ENCODE measurements at places on chromosomes 12 and 14. TPM values are rescaled to one million over a fixed set of nuclear protein-coding genes. Genes with fewer than 3 reads are reported as not detected.

DNA sequence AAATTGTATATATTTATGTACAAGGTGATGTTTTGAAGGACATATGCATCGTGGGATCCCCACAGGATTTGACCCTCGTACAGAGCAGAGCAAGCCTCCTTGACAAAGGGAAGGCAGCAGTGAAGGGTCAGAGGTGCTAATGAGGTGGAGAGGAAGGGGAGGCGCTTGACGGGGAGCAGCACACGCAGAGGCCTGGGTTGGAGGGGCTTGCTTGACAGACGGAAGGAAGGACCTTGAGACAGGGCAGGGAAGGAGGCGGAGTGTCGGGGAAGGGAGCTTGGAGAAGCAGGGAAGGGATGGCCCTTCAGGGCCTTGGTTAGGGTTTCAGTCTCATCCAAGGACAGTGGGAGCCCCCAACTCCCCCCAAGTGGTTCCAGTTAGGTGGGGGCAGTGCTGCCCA is 52.6 kb downstream of the ZNF664 start:
- no peaks in the 10 kb centered on the region for H3K27me3 ChIP-seq
- no peak for DNase-seq
- peaks cover 4% of the 10 kb centered on the region for H3K4me1 ChIP-seq
- H3K4me3 ChIP-seq, result no peak overlapping the region
- H3K27ac ChIP-seq, result no peak overlapping the region
- H3K36me3 ChIP-seq, result no peaks in the 10 kb centered on the region

DNA sequence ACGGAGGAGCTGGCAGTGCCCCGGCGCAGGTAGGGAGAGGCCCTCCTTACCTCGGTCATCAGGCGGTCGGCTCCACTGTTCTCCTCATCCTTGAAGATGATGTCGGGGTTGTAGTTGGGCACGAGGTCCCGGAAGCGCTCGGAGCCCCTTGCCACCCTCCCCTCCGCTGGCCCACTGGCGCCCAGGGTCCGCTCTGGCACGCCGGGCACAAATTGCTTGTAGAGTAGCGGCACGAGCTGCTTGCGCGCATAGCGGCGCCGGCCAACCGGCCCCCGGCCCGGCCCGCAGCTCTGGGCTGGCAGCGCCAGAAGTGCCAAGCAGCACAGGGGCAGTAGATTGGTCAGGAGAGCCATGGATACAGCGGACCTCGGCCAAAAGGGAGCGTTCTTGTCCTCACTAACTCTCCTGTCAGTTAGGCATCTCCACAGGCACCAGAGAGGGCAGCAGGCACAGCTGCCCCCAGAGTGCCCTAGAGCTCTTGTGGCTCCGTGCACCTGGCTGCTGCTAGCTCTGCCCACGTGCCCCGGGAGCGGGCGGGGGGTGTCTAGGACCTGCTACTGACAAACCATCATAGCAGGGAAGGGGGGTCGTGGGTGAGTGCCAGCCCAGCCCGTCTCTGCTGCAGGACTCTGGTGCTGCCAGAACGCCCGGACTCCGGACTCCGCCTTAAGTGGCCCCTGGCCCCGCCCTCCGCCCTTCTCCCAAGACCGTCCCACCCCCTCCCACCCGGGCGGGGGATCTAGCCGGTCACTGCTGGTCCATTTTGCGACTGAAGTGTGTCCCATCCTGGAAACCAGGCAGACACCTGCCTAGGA is at the start of gene DHH:
Gene DHH (minus strand): TSS at position 642 of the 815 bp plus-strand sequence. CDS start 289 bp downstream, at position 353.
- H3K4me1 ChIP-seq, result peaks cover 50% of the 10 kb centered on the region
- H3K27ac ChIP-seq, result no peak within 1 kb of the TSS
- no peak for DNase-seq

DNA sequence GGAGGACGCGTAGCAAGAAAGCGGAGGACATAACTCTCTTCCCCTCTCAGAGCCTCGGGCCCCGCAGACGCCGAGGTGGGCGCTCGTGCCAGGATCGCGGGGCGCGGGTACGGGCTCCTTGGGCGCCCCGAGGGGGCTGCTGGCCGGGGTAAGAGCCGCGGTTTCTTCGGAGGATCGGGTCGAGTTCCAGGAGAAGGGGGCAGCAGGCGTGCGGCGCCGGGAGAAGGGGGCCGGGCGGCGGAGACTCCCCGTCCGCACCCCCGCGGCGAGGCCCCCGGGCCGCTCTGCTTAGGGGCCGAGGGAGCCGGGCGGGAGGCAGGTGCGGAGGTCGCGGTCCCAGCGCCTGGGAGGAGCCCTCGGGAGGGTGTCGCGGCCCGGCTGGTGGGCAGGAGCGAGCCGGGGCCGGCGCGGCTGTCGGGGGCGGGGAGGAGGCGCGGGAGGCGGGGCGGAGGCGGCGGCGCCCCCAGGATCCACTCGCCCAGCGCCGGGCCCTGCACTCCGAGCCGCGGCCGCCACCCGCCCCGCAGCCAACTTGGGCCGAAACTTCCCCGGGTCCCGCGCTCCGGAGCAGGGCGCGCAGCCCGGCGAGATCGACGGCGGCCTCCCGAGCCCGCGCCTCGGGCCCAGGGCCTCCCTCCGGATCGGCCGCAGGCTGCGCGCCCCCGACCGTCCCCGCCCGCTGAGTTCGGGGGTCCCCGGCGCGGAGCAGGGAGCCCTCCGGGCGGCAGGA is 64.4 kb downstream of the FBXL14 start:
- DNase-seq, result no peak
- H3K4me1 ChIP-seq, result peaks cover 14% of the 10 kb centered on the region
- peak overlapping the region; percentile 72 for H3K4me3 ChIP-seq
- peaks cover 11% of the 10 kb centered on the region for H3K27me3 ChIP-seq

DNA sequence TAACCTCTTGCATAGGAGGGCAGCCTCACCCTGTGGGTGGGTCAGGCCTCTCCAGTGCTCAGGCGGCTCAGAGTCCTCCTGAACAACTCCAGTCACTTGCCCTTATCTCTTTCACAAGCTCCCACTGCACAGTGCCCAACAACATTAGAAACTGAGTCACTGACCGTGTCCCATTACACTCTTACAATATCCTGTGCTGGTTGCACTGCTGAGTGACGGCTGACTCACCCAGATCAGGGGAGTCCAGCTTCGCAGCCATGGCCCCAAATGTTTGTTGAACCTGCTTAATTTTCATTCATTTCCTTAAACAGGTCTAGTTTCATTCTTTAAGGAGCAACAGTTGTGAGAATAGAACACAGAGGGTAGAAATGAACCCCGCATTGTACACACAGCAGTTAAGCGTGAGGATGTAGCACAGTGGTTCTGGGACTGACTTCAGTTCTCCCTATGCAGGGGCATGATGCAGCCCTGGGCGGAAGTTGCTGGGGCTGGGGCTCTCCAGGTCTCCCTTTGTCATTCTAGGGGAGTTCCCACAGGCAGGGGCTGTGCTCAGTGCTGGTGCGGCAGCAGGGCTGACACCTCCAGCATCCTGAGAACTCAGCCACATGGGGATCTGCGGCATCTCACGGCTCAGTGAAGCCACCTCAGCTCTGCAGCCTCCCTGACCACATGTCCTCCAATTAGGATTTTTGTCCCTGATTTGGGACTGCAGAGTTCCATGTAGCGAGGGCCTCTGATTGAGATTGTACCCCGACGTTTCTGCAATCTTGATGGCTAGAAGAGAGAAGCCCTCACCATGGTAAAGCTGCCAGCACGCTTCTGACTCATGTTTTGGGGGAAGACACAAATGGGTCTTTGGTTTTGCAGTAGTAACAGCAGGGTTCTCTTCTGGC is 16.1 kb downstream of the GPR68 start:
- DNase-seq, result no peak
- no peak overlapping the region for H3K27ac ChIP-seq
- H3K36me3 ChIP-seq, result no peaks in the 10 kb centered on the region
- H3K27me3 ChIP-seq, result no peaks in the 10 kb centered on the region
- H3K4me3 ChIP-seq, result no peak overlapping the region

DNA sequence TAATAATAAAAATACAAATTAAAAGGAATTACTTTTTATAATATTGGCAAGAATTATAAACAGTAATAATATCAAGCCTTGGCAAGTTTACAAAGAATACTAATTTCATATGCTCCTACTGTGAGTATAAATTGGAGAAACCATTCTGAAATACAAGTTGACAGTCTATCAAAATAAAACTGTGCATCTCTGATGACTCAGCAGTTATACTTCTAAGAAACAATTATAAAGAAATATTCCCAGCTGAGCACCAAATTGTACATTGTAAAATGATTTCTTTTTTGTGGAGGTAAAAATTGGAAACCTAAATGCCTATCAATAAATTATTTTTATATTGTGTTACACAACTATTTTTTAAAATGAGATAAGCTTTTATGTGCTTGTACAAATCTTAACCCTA is 35.5 kb upstream of the KCNC2 start:
- no peak overlapping the region for H3K27ac ChIP-seq
- H3K4me3 ChIP-seq, result no peak overlapping the region
- H3K4me1 ChIP-seq, result no peaks in the 10 kb centered on the region
- no peaks in the 10 kb centered on the region for H3K27me3 ChIP-seq

DNA sequence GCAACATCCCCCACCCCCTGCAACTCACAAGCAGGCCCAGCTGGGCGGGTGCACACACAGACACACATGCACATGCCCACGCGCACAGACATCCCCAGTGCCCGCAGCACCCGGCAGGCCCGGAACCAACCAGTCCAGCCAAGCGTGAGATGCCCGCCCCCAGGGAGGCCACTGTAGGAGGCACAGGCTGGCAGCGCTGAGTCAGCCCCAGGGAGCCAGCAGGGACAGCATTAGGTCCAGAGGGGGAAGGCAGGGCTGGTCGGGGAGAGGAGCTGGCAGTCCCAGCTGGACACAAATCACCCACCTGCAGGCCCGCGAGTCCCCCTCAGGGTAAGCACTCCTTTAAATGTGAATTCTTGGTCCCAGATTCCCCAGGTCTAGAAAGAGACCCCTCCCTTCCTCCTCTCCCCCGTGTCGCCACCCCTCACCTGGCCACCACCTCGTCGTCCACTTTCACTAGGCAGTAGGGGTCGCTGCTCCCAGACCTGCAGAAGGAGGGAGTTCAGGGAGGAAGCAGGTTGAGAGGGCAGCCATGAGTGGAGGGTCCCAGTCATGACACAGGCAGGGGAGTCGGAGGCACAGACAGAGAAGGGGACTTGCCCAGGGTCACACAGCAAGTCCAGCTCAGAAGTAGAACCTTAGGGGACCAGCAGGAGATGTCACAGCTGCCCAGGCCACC is 5.0 kb downstream of the RASAL1 start:
- no peaks in the 10 kb centered on the region for H3K27me3 ChIP-seq
- H3K4me1 ChIP-seq, result no peaks in the 10 kb centered on the region
- no peak overlapping the region for H3K27ac ChIP-seq

- no peak overlapping the region for H3K4me3 ChIP-seq
- no peak for DNase-seq
- no peaks in the 10 kb centered on the region for H3K27me3 ChIP-seq
- H3K36me3 ChIP-seq, result no peaks in the 10 kb centered on the region
These were observed 843.2 kb downstream of the GALC start for GRCh38 chr14:87149583-87150354.

GRCh38 chr12:128819293-128820144 is 4.2 kb downstream of the SLC15A4 start:
- H3K4me3 ChIP-seq, result no peak overlapping the region
- no peaks in the 10 kb centered on the region for H3K36me3 ChIP-seq
- H3K4me1 ChIP-seq, result peaks cover 90% of the 10 kb centered on the region
- no peak for DNase-seq

GRCh38 chr12:2641207-2641606 is 153.6 kb upstream of the FKBP4 start:
- peaks cover 9% of the 10 kb centered on the region for H3K36me3 ChIP-seq
- no peak overlapping the region for H3K4me3 ChIP-seq
- peak overlapping the region; percentile 81 for H3K27ac ChIP-seq
- peaks cover 32% of the 10 kb centered on the region for H3K4me1 ChIP-seq
- DNase-seq, result no peak

GRCh38 chr14:45083976-45084722 is at the start of gene PRPF39:
Gene PRPF39, plus strand, starts transcription at chr14:45084116. Its CDS starts 11,124 bp downstream, at chr14:45095240.
- H3K4me1 ChIP-seq, result peaks cover 36% of the 10 kb centered on the region
- peak; percentile 73 for DNase-seq
- peak within 1 kb of the TSS; percentile 91 for H3K4me3 ChIP-seq
- no peaks in the 10 kb centered on the region for H3K27me3 ChIP-seq
- no peaks in the 10 kb centered on the region for H3K36me3 ChIP-seq

GRCh38 chr12:25308756-25309155 is 58.0 kb upstream of the KRAS start:
- H3K27me3 ChIP-seq, result no peaks in the 10 kb centered on the region
- H3K36me3 ChIP-seq, result no peaks in the 10 kb centered on the region
- no peak for DNase-seq
- no peak overlapping the region for H3K4me3 ChIP-seq
- H3K4me1 ChIP-seq, result no peaks in the 10 kb centered on the region

- no peak overlapping the region for H3K4me3 ChIP-seq
- H3K36me3 ChIP-seq, result peaks cover 9% of the 10 kb centered on the region
- H3K4me1 ChIP-seq, result peaks cover 26% of the 10 kb centered on the region
These were observed 90.2 kb downstream of the TTLL5 start for GRCh38 chr14:75751296-75751695.

DNA sequence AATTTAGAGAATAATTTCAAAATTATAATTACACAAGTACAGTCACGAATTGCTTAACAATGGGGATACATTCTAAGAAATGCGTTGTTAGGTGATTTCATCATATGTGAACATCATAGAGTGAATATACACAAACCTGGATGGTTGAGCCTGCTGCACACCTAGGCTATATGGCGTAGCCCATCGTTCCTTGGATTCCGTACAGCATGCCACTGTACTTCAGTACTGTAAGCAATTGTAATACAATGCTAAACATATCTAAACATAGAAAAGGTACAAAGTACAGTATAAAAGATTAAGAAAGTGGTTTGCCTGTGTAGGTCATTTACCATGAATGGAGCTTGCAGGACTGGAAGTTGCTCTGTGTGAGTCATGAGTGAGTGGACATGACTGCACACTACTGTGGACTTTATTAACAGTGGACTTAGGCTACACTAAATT is 286.2 kb downstream of the CACNA1C start:
- peak overlapping the region; percentile 96 for H3K27ac ChIP-seq
- no peaks in the 10 kb centered on the region for H3K27me3 ChIP-seq
- no peaks in the 10 kb centered on the region for H3K36me3 ChIP-seq
- no peak for DNase-seq
- H3K4me1 ChIP-seq, result peaks cover 61% of the 10 kb centered on the region
- no peak overlapping the region for H3K4me3 ChIP-seq

GRCh38 chr14:101825797-101826196 is 64.3 kb downstream of the PPP2R5C start:
- no peak overlapping the region for H3K4me3 ChIP-seq
- no peaks in the 10 kb centered on the region for H3K27me3 ChIP-seq
- peak overlapping the region; percentile 32 for H3K27ac ChIP-seq

GRCh38 chr14:23664207-23664885 is 28.2 kb downstream of the DHRS2 start:
- no peak overlapping the region for H3K27ac ChIP-seq
- no peak overlapping the region for H3K4me3 ChIP-seq
- no peak for DNase-seq
- H3K36me3 ChIP-seq, result no peaks in the 10 kb centered on the region
- no peaks in the 10 kb centered on the region for H3K27me3 ChIP-seq

DNA sequence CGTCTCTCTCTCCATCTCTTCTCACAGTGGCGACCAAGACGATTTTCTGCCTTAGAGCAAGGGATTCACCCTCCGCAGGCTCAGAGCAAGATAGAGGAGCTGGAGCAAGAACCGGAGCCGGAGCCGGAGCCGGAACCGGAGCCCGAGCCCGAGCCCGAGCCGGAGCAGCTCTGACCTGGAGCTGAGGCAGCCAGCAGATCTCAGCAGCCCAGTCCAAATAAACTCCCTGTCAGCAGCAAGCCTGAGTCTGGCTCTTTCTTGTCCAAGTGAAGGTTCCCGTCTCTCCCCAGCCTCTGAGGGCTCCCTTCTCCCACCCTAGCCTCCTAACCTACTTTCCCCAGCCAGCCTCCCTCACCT is 5.9 kb downstream of the LAG3 start:
- H3K4me1 ChIP-seq, result peaks cover 7% of the 10 kb centered on the region
- no peak for DNase-seq
- H3K27me3 ChIP-seq, result no peaks in the 10 kb centered on the region
- H3K36me3 ChIP-seq, result no peaks in the 10 kb centered on the region
- H3K4me3 ChIP-seq, result peak overlapping the region; percentile 76

GRCh38 chr12:124323771-124324530 is 29.1 kb downstream of the RFLNA start:
- peaks cover 38% of the 10 kb centered on the region for H3K4me1 ChIP-seq
- H3K4me3 ChIP-seq, result no peak overlapping the region
- no peaks in the 10 kb centered on the region for H3K27me3 ChIP-seq

Gene ATP5F1B
- total RNA-seq, result 226 TPM

Gene HCFC2
- 28.6 TPM for total RNA-seq

Gene MYL6
- 3,064 TPM for total RNA-seq

Data from thoracic aorta (tissue), 2 donors.